ENCODE measurements at places on chromosomes 6 and 20.

- DNase-seq, result no peak
These were observed 615.5 kb downstream of the EYS start for GRCh38 chr6:65091561-65091960.

DNA sequence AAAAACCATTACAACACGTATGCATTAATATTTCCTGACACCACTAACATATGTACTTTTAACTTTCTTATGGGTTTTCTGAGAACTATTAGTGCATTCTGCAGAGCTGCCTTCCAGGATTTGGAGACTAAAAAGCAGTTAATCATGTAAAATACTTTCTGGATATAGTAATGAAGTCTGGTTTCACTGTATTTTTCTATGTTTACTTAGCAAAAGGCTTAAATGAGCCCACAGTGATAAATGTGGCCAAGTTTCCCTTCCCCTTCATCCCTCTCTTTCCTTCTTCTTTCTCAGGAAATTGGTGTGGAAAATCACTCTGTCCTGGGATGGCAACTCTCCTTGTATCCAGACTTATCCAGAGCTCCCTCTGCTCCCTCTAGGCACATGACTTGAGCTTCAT, 29.7 kb upstream of the ENPP1 start:
- DNase-seq, result no peak

DNA sequence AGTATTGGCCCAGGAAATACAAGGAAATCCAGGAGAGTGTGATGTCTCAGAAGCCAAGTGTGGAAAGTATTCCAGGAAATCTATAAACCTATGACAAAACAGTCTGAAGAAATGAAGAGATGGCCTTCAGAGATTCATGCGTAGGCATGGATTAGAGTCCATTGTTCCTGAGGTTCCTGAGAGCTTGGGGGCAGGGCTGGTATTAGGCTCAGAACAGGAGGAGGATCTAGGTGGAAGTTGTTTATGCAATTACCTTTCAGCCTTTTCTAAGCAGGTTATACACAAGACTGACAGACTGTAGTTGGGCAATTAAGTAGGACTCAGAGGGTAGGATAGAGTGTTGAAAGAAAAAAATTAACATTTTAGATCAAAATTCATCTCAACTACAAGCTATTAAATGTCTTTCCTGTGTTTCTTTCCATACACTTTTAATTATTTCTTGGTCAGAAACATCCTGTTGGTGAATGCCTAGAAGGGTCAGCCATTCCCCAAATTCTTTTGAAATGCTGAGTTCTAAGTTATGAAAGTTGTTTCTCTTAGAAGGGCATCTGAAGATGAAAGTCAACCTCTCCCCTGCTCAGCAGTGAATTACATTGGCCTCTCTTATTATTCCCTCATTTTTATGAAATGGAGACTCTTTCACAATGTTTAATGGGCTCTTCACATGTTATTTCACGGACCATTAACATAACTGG, 201.2 kb upstream of the MYLIP start:
- no peak for DNase-seq

DNA sequence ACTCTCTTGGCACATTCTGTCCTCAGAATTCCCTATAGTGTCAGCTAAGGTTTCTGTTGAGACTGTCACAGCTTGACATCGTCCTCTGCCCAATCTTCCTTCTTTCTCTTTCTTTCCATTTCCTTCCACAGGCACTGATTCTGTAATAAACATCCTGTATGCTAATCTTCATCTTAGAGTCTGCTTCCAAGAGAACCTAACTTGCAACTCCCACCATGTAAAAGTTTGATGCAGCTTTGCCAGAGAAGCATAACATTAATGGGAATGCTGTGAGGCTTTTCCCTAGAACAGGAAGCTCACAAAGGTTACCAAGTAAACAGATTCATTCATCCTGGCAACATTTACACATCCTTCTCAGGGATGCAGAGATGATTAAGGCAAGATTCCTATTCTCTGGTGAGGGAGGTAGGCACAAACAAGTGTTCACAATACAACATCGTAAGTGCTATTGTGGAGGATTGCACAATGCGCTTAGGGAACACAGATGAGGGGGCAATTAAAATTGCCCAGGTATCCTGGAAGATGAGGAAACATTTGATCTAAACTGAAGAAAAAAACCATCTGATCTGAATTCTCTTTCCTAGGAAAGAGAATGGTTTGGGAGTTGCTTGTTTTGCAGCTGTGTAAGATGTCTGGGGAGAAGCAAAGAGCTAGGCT, 74.7 kb downstream of the GRM1 start:
- DNase-seq, result no peak

DNA sequence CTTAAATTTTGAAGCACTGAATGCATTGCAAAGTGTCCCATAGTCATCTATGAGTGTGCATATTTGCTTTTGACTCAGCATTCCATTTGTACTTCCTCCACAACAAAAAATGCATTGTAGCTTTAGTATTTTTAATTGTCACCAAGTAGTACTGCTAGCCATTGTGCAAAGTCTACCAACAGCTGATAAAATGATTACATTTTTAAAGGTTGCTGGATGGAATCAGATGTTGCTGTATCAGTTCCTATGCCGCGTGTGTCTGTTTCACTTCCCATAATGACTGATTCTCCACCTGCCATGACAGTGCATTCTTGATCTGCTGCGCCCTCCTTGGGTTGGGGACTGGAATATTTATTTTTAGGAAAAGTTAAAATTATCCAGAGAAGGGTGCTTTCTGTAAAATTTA, 41.2 kb downstream of the SLX4IP start:
- DNase-seq, result no peak

DNA sequence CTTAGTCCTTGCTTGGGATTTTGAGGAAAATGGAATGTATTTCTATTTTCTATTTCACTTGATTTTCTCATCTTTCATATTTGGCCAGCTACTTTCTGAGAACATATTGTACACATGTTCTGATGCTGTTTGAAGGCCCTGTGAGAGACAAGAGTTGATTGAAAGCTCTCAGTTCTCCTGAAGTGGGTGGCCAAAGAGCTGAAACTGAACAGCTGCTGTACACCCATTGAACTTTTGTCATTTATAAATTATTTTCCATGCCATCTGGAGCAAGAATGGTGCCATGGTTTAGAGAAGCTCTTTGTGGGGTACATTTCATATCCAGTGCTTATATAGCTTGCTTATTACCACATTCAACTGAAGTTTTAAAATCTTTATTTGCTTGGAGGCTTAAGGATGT, 298.3 kb downstream of the PRL start:
- no peak for DNase-seq

DNA sequence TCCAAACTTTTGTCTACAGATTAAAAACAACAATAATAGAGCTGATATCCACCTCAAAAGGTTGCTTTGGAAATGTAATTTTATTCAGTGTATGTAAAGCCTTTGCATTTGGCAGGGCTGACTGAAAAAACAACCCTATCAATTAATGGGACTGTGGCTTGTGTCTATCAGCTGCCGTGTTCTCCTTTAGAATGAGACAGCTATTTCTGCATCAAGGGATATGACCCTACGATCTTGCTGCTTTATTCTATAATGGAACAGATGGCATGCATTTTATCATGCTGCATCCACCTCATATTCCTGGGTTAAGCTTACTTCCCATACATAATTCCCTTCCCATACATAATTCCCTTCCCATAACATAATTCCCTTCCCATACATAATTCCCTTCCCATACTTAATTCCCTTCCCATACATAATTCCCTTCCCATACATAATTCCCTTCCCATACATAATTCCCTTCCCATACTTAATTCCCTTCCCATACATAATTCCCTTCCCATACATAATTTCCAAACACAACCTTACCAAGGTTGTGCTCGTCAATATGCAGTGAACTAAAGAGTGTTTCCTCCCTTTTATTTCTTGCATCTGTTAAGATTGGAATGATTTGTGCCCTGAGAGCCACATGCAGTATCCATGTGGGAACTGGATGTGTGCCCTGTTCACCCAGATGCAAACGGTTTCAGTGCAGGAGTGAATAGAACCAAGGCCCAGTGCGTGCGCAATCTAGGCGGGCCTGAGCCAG, 26.8 kb downstream of the SERPINB6 start:
- DNase-seq, result no peak

DNA sequence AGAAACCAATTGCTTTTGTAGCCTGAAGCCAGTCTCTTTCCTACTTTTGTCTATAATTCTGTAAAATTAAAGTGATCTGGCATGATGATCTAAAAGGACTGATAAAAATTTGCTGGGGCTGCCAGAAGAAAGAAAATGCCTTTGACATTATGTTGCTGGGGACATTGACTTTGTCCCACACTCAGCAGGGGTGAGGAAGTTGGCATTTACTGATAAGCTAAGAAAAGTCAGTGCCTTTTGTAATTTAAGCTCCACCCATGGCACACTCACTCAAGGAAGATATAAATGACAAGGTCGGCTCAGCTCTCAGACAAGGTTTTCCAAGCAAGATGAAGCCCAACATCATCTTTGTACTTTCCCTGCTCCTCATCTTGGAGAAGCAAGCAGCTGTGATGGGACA, at the start of gene SEMG1:
Gene SEMG1, plus strand, starts transcription at position 309 of the 400 bp plus-strand sequence. Its CDS starts 21 bp downstream, at position 330.
- no peak for DNase-seq
